ENCODE measurements at places on chromosomes 1 and 21. TPM values are rescaled to one million over a fixed set of nuclear protein-coding genes. Genes with fewer than 3 reads are reported as not detected.

RPE65 gene
- total RNA-seq = not detected

KCND3 gene
- 10.9 TPM for total RNA-seq

RNPC3 gene
- total RNA-seq = 44.0 TPM

ZNF648 gene
- not detected for total RNA-seq

C1orf115 gene
- total RNA-seq = 27.4 TPM
